NCI-H524 (cell line): ENCODE measurements at places on chromosomes 4 and X.
A peak's percentile ranks its signal among the peaks of the same experiment; 100 is the strongest.

DNA sequence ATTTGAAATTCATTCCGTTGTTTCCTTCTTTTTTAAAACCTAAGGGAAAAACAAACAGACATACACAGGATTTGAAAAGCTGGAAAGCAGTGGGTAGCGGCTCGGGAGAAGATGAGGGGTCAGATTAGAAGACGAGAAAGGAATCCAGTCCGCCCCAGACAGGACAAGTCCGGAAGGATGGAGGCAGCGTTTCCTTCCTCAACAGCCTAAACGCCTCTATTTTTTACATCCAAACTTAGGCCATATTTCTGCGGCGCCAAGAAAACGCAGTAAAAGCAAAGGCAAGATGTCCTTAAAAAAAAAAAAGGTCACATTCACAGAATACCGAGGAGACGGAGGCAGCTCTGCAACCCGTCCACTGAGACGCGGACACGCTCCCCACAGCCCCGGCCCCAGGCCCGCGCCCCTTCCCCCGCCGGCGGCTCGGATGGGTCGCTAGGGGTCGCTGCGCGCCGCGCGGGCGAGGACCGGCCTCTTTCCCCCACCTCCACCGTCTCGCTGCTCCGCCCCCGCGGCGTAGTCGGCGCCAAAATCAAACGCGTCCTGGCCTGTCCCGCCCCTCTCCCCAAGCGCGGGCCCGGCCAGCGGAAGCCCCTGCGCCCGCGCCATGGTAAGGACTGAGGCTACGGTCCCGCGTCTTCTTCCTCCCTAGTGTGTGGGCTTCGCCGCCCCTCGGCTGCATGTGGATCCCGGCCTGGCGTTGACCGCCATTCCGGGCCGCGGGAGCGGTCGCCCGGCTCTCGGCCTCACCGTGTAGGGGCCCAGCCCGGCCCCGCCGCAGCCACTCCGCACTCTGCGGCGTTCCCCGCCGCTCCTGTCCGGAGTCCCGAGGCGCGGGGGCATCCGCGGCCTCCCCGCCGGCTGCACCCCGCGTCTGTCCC, at the start of gene MND1:
MND1 (plus strand) TSS at position 558 of the 881 bp plus-strand sequence; CDS start at position 608, 50 bp downstream.
- peak; percentile 37 for DNase-seq

- DNase-seq, result no peak
Measured at GRCh38 chr4:25888781-25889180, 25.2 kb upstream of the SMIM20 start.

DNA sequence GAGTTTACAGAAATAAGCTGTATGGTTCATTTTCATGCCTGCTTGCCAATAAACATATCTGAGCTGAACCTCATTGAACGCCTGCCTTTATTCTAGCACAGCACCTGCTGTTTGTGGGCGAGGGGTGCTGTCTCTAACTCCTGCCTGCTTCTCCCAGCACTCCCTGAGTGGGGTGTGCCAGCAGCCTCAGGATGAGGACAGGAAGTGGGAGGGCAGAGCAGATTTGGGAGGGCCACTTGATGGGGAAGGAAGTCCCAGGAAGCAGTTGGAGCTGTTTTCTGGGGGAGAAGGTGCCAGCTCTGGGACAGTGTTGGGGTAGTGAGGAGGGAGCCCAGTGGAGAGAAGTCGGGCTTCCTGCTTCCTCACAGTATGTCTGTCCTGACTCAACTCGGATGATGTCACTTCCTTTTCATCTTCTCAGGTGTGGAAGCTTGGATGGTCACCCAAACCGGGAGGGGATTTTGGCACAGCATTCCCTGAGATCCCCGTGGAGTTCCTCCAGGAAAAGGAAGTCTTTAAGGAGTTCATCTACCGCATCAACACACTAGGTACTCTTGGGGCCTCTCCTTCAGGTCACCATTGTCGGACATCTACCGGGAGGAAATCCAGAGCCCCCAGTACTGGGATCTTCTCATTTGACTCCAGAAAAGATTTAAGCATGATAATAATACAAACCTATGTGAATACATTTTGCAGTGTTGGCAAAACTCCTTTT, 29.0 kb upstream of the MSANTD1 start:
- no peak for DNase-seq

GRCh38 chrX:94576367-94577004, 902.5 kb downstream of the FAM133A start:
- peak; percentile 4 for DNase-seq

DNA sequence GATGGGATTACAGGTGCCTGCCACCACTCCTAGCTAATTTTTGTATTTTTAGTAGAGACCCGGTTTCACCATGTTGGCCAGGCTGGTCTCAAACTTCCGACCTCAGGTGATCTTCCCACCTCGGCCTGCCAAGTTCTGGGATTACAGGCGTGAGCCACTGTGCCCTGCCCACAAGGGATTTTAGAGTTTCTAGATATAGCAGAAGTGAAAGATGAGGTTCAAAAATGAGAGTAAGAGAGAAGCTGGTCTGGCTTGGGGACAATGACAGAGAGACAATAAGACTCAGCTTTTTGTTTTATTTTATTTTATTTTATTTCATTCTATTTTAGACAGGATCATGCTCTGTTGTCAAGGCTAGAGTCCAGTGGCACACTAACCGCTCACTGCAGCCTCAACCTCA, 30.6 kb downstream of the TRIM61 start:
- DNase-seq, result no peak

DNA sequence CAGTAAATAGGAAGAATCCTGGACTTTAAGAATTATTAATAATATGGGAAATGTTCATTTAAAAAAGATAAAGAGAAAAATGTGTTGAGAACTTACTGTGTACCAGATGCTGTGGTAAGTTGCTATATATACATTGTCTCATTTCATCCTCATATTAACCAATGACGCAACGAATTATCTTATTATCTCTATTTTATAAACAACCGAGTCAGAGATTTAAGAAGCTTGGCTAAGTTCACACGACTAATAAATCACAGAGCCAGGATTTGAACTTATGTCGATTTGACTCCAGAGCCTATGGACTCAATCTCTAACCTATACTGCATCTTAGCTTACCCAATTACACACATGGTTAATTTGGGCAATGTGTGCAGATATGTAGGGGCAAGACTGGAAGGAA, 15.5 kb upstream of the DCTD start:
- no peak for DNase-seq

GRCh38 chr4:98262431-98262830, 1.2 kb downstream of the RAP1GDS1 start:
- no peak for DNase-seq

DNA sequence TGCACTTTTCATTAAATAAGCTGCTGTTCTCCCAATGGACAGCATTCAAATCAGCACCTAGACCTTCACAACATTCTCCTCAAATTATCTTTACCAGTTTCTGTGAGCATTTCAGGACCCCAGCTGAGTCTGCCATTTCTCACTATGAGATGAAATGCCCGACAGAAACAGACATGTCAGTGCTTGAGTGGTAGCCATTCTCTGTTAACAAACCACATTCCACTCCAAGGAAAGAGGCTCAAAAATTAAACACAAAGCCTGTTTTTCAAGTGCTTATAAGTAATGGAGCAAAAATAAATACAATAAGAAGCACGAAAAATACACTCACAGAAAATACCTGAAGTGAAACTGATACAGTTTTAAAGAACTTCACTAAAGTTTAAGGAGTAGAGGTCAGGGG, 320.2 kb upstream of the PRPS2 start:
- no peak for DNase-seq

- no peak for DNase-seq
Measured at GRCh38 chr4:40055511-40055862, 1.2 kb upstream of the N4BP2 start.

- DNase-seq, result no peak
Measured at GRCh38 chr4:181261279-181261678, 981.9 kb upstream of the TENM3 start.

- DNase-seq, result no peak
Measured at GRCh38 chr4:152072906-152073305, 312.1 kb upstream of the GATB start.

DNA sequence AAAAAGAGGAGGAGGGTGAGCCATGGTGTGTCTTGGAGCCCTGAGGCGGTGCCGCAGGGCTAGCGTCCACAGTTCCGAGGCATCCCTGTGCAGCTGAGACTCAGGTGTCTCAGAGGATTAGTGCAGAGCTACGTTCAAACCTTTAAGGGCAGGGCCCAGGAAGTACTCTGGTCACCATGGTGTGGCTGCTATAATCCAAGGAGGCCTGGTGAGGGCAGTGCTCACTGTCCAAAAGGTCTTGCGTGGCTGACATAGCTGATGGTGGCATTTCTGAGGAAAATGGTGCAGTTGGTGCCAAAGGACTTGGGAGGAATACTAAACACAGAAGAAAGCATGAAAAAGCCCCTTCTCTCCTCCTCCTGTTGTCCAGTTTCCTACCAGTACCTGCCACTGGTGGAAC, 146.9 kb downstream of the DCHS2 start:
- no peak for DNase-seq

- DNase-seq, result no peak
Measured at GRCh38 chrX:106000203-106000602, 38.3 kb downstream of the SERPINA7 start.

- peak; percentile 32 for DNase-seq
Measured at GRCh38 chr4:180057891-180058671, 2185.1 kb upstream of the TENM3 start.

GRCh38 chr4:24840362-24840761, 45.0 kb downstream of the SOD3 start:
- DNase-seq, result no peak
